ENCODE measurements at places on chromosomes 3 and 15.

- no peak for DNase-seq
These were observed 8.9 kb downstream of the PARP14 start for GRCh38 chr3:122689587-122689986.

DNA sequence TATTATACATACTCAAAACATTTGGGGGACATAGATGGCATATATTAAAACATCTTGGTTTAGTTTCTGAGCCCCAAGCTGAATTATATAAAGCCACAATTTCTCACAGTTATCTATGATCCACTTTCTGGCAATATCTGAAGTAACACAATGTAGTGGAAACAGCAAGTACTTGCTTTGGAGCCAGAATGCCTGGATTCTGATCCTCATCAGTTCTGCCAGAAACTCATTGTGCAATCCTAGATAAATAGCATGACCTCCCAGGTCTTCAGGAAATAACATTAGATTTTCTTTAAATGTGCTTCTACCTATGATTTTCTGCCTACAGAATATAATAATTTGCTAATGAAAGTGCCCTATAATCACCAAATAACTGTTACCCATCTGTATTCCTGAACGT, 544.9 kb downstream of the NAALADL2 start:
- no peak for DNase-seq

DNA sequence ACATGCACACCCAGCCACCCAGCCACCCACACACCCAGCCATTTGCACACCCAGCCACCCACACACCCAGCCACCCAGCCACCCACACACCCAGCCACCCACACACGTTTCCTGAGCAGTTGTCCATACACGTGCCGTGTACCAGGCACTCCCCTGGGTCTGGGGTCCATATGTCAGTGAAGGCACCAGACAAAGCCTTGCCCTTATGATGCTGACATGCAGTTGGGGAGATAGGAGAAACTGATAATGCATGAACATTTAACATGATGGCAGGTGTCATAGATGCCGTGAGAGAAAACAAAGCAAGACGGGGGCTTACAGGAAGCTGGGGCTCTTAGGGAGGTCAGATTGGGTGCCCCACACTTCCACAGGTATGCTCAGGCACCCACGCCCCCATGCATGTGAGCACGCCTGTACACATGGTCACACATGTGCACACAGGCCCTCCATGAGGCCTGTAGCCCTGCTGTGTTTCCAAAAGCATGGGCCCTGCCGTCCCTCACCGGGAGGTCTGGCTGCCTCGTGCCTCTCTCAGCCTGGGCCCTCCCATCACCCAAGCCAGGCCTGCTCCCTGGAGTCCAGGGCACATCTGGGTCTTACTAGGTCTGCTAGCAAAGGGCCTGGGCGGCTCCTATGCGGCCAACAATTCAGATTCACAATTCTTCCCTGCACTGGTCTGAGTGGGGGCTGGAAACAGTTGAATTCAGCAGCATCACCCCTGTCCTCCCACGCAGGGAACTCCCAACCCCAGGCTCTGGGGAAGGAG, 3.6 kb upstream of the DNAJB8 start:
- DNase-seq: no peak

DNA sequence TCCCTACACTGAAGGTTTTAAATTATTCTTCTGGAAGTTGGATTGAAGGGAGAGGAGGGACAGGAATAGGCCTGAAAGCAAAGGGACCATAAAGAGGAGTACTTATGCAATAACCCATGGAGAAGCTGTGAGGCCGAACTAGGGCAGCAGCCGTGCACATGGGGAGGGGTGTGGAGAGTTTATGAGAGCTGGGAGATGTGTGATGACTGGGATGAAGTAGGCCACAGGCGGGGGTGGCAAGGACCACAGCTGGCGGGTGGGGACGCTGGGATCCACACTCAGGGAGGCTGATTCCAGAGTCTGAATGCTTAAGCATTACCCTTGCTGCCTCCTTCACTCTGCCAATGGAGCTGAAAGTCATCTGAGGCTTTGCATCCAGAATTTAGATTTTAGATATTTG, 123.8 kb downstream of the ARNT2 start:
- DNase-seq: no peak

Data from stimulated activated CD4-positive, alpha-beta T cell treated with anti-CD3 and anti-CD28 coated beads, Interleukin-4, amount 100 ng/mL, for 1 hour (primary cell).